ENCODE measurements at places on chromosomes 6 and 20.

DNA sequence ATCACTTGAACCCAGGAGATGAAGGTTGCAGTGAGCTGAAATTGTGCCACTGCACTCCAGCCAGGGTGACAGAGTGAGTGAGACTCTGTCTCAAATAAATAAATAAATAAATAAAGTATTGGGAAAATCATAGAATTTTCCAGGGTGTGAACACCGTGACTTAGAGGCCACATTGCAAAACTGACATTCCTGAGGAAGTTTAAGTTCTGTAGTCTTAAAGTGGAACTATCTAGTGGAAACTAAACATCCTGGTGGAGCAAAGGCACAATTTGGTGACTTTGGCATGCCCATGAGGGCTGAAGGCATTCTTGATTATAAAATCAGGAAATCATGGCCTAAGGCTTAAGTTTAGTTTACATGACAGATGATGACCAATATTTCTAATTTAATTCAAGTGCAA lies 32.7 kb upstream of the MCM3 start:
- no peak for DNase-seq

DNA sequence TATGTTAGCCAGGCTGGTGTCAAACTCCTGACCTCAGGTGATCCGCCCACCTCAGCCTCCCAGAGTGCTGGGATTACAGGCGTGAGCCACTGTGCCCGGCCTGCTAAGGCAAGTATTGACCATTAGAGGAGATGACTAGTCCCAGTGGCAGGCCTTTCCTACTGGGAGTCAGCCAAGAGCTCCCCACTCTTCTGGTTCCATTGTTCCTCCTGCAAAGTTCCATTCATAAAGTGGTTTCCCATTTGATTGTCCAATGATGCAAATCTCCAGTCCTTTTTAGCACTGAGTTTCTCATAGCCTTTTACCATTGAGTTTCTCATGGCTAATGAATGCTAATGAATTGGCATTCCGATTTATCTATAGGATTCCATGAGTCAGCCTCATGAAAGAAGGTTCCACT lies 148.3 kb upstream of the ESR1 start:
- no peak for DNase-seq

- no peak for DNase-seq
Measured at GRCh38 chr6:5582762-5583161, 321.4 kb downstream of the FARS2 start.

DNA sequence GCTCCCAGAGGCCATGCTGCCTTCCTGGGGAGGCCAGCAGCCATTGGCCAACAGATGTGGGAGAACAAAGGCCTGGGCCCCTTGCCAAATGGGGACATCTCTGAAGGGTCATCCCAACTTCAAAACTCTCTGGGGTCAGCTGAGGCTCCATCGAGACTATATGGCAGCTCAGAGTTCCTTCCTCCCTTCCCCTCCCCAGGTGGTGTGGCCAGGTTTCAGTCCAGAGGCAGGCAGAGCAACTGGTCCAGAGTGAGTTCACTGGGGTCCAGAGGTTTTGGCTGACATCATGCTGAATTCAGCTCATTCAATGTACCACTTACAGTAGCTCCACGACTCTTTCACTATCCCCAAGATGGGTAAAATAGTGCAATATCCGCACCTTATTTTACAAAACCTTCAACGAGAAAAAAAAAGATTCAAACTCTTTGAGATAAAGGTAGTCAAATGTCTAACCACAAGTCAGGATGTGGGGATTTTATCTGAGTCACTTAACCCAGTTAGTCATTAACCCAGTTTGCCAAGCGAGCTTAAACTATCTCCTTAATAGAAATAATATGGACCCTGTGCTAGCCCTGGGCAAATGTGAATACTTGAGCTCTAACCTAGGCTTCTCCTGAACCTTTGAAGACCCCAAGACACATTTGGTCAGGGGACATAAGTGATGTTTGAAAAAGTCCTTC lies 108.4 kb upstream of the PLEKHG1 start:
- DNase-seq: no peak

GRCh38 chr6:149080511-149080910 lies 237.0 kb upstream of the TAB2 start:
- DNase-seq: no peak

DNA sequence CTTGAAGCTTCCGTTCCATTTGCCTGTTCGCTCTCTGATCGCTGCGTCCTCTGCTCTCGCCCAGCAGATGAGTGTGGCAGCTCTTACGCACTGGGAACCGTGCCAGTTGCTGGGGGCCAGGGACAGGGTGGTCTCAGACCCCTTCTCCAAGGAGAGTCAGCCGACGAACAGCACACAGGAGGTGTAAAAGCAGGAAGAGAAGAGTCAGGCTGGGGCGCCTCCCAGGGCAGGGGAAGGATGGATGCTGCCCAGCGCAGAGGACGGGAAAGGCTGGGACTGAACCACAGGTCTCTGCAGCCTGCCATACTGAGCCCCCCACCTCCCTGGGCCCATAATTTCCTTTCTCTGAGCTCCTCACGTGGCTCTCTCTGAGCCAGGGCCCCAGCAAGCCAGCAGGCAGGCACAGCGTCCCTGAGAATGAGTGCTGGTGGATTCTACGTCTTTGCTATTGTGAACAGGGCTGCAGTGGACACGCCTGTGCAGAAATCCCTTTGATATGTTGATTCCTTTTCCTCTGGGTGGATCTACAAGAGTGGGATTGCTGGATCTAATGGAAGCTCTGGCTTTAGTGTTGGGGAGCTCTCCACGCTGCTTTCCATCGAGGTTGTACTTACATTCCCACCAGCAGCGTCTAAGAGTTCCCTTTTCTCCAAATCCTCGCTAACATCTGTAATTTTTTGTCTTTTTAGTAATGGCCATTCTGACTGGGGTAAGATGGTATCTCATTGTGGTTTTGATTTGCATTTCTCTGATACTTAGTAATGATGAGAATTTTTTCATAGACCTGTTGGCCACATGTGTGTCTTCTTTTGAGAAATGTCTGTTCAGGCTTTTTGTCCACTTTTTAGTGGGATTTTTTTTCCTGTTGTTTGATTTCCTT lies 104.1 kb downstream of the PSMB1 start:
- DNase-seq: no peak

GRCh38 chr6:5325173-5325572 lies 63.9 kb downstream of the FARS2 start:
- no peak for DNase-seq

DNA sequence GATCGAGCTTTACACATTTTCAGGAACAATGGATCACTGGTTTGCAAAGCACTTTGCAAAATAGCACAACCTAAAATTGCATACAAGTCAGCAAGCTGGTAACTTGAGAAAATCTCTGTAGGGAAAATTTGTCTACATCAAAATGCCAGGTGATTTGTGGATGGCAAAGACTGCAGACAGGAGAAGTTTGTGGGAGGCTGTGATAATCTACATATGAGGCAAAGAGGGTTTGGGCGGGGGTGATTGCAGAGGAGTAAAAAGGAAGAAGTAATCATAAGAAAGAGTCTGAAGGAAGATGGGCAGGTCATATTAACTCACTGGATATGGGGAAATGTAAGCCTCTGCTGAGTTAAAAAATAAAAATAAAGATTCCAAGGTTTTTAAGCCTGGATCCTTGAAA lies 166.3 kb upstream of the STXBP5 start:
- no peak for DNase-seq

GRCh38 chr6:72084992-72085569 lies 198.7 kb downstream of the RIMS1 start:
- DNase-seq: peak; percentile 6

DNA sequence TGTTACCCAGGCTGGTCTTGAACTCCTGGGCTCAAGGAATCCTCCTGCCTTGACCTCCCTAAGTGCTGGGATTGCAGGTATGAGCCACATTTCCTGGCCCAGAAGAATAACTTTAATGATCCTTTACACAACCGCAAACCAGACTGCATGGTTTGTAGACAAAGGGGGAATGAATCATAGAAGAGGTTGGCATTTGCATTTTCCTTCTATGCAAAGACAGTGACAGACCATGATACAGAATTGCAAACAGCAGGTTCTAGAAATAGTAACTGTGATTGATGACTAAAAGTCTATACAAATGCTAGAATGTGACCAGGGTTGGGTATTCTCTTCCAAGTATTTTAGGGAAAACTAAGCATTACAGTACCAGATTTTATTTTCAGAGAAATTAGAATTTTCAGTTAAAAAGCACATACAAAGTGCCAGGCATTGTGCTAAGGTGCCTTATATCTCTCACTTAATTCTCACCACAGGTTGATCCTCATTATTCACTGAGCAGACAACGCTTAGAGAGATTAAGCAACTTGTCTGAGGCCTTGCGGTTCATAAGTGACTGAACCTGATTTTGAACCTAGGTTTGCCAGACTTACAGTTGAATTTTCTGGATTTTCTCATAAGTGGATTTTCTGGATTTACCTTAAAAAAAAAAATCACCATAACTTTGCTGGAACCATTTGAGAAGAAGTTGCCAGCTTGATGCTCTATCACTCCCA lies 146.6 kb downstream of the ZFAND3 start:
- no peak for DNase-seq

GRCh38 chr20:61118429-61119224 lies 133.4 kb upstream of the CDH4 start:
- no peak for DNase-seq

DNA sequence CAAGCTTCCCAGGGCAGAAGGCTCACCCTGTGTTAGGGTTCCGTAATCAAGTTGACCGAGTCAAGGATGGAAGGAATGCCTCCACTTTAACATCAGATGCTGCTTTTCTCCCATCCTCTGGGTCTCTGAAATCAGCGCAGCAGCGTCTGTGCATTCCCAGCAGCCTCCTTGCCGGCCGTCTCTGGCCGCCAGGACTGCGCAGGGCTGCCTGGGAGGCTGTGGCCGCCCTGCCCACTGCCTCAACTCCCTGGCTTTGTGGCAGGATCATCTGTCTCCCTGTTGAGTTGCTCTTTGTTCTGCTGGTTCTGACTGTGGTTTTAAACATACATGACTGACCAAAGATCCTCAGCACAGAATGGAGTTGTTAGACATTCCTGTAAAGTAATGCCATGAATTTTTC lies 56.5 kb downstream of the DLL1 start:
- no peak for DNase-seq

DNA sequence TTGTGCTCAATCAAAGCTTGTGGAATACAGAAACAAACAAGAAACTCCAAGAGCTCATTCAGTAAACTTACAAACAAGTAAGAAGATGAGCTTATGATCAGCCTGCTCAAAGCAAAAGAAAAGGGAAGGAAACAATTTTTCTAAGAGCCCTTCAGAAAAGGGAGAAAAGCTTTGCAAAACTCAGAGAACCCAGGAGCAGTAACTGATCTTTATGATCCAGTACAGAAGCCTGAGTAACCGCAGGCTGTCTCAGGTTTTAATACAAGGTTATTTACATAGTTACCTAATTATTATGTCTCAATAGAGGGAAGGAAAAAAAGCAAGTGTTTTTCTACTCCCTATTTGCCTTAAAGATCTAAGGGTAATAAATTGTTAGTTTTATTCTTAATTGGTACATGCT lies 226.5 kb downstream of the MAFB start:
- DNase-seq: no peak

GRCh38 chr6:43770372-43771209 lies 580 bp downstream of the VEGFA start:
- DNase-seq: peak; percentile 36

GRCh38 chr20:53162251-53162835 lies 190.2 kb downstream of the TSHZ2 start:
- DNase-seq: no peak

- peak; percentile 37 for DNase-seq
Measured at GRCh38 chr6:9936551-9936950, 478.3 kb downstream of the TFAP2A start.

DNA sequence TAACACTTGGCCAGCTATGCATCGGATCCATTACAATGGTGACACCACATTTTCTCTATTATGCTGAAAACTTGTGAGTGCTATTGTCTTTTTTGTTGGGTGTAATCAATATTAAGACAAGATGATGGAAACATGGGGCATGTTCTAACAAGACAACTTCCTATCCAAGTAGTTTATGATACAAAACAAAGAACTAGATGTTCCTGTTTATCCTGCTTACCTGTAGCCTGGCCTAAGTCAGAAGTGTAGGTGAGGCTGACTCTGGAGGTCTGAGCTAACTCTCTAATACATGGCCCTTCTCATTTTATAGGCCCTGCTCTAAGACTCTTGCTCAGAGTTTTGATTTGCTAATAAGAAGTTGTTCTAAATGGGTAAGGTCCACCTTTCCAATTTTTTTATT lies 242.4 kb upstream of the STXBP5 start:
- no peak for DNase-seq

- DNase-seq: no peak
Measured at GRCh38 chr20:37348792-37349516, 3.0 kb downstream of the SRC start.

DNA sequence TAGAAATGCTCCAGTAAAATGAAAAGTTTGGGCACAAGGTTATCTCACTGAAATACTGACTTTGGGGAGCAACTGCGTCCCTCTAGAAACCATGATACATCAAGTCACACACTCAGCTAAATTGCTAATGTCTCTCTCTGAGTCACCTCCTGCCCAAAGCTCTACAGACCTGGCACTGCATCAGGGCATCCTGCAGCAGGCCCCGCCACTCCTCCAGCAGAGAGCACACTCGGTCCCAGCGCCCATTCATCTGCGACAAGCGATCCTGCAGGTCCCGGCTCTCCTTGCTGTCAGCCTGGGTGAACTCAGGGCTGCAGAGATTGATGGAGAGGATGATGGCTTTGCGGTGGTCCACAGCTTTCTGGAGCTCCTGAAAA lies 329.0 kb downstream of the ESR1 start:
- no peak for DNase-seq

DNA sequence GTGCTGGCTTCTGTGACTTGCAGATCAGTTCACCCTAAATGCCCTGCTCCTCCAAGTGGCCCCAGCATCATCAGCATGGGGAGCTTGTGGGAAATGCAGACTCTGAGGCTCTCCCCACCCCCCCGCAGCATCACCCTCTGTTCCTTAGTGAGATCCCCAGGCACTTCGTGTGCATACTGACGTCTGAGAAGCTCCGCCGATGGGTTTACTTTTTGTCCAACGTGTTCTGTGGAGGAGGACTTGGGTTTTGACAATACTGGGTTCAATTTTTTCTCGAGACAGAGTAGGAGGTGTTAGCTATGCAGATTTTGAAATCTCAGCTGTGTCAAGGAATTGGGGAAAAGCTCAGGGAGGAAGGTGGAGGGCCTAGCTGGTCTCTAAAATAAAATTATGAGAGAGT lies 38.3 kb upstream of the ZNF831 start:
- DNase-seq: no peak

GRCh38 chr6:51569594-51569993 lies 517.8 kb downstream of the PKHD1 start:
- DNase-seq: no peak

- DNase-seq: no peak
Measured at GRCh38 chr20:58621906-58622548, 29.1 kb upstream of the STX16 start.

- no peak for DNase-seq
Measured at GRCh38 chr20:38229376-38230252, 30.9 kb downstream of the KIAA1755 start.

GRCh38 chr20:44959638-44960102 lies 527 bp downstream of the TOMM34 start:
- no peak for DNase-seq

- no peak for DNase-seq
Measured at GRCh38 chr6:167113935-167114910, 8.7 kb upstream of the CCR6 start.

- DNase-seq: no peak
Measured at GRCh38 chr6:12614456-12614855, 102.1 kb upstream of the PHACTR1 start.
